Brain (organoid and tissue), 16 donors: ENCODE measurements at places on chromosomes 5 and 9. TPM values are rescaled to one million over a fixed set of nuclear protein-coding genes. Genes with fewer than 3 reads are reported as not detected.

The OGN gene
- polyA plus RNA-seq, result 2.1 TPM

The FGD3 gene
- 6.5 TPM for polyA plus RNA-seq

The IFNK gene
- not detected for polyA plus RNA-seq

The CRB2 gene
- 6.4 TPM for polyA plus RNA-seq

The TMEM215 gene
- not detected for polyA plus RNA-seq
